SJSA1 (cell line): ENCODE measurements at places on chromosomes 3 and 15. TPM values are rescaled to one million over a fixed set of nuclear protein-coding genes. Genes with fewer than 3 reads are reported as not detected.

Gene AHSG
- not detected in 2 replicates for total RNA-seq

DNA sequence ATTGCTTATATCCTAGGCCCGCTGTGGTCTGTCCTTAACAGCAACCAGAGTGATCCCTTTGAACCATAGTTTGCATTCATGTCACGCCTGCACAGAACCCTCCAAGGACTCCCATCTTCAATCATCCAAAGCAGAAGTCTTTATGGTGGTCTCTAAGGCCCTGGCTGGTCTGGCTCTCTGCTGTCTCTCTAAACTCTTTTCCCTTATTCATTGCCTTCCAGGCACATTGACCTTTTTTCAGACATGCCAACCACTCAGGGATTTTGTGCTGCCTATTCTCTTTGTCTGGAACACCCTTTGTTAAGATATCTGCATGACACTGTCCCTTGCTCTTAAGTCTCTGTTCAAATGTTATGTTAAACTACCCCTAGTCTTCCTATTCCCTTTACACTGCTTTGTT is 21.9 kb upstream of the ZBTB47 start:
- no peak overlapping the region for H3K4me3 ChIP-seq
- DNase-seq = no peak

DNA sequence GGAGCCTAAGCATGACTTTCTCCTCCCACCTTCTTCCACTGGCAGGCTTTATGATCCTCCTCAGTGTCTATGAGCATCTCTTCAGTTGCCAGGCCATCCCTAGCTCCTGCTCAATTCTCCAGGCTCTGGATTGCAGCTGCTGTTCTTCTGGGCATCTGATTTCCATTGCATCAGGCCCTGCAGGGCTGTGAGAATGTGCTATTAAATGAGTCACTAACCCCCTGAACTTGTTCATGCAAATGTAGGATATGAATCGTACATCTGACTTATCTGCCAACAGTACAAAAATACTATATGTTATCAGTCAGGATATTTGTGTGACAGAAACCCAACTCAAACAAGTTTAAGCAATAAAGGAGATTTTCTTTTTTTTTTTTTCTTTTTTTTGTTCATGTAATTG is 11.9 kb downstream of the GPR176 start:
- no peaks in the 10 kb centered on the region for H3K27me3 ChIP-seq
- DNase-seq = no peak
- peaks cover 13% of the 10 kb centered on the region for H3K4me1 ChIP-seq
- H3K27ac ChIP-seq = no peak overlapping the region
- no peak overlapping the region for H3K4me3 ChIP-seq

GRCh38 chr15:70357453-70357852 is 259.7 kb upstream of the TLE3 start:
- H3K4me1 ChIP-seq = no peaks in the 10 kb centered on the region
- no peak overlapping the region for H3K27ac ChIP-seq
- no peak overlapping the region for H3K4me3 ChIP-seq

DNA sequence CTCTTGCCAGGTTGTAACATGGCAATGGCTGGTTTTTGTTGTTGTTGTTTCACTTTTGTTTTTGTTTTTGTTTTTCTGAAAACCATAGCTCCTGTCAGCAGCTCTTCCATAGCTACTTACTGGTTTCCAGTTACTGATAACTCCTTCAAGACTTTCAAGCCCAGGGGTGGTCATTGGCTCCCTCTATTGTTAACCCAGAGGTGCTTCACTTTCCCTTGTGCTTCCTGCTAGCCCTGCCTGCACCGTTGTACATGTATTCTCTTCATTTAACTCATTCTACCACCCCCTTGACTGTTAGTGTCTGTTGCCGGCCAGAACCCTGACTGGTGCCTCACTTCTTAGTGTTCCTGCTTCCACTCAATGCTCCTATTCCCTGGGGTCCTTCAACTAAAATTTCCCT is 4.2 kb upstream of the TRAT1 start:
- no peak overlapping the region for H3K4me3 ChIP-seq
- no peak for DNase-seq
- no peaks in the 10 kb centered on the region for H3K27me3 ChIP-seq
- no peak overlapping the region for H3K27ac ChIP-seq
